Fibroblast of the aortic adventitia (primary cell): ENCODE measurements at places on chromosomes 4 and X.

GRCh38 chr4:139892973-139893736, 227.5 kb downstream of the MGST2 start:
- DNase-seq, result peak; percentile 31

GRCh38 chrX:43423876-43424275, 232.2 kb upstream of the MAOA start:
- no peak for DNase-seq

DNA sequence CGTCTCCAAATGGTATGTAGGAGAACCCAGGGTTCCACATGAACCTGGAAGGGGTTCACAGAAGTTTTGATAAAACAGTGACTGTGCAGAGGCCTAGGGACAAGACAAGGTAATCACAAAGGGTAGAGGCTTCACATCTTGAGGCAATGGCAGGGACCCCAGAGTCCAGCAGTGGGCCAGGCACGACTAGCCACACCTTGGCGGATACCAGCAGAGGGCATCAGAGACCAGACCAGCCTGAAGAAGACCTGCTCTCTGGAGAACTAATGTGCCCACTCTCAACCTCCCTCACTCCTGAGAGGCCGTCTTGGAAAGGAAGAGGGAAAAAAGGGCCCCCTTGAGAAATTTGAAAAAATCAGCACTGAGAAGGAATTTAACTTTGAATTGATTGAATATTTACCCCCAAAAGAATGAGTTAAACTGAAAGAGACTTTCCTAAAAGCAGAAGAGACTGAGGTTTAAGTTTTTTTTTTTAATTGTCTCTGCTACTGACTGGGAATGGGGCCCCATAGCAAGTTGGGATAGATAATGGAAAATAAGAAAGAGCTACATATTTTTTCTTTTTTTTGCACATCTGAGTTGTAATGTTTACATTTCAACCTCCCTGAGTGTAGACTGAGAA, 243.8 kb upstream of the JADE1 start:
- DNase-seq, result peak; percentile 25

DNA sequence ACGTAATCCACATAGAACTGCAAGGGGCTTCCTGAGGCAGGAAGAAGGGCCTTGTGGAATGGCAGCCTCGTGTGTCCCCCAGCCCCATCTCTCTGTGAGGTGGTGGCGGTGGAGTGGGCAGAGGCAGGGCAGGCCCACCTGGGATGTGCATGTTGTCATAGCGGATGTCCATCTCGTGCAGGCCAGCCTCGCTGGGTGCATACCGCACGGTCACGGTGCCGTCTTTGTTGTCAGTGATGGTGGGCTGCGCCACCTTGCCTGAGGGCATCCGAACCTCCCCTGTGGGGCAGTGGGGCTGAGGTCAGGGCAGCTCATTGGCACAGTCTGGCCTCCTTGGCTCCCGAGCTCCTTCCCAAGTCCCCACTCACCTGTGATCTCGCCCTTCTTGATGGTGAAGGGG, 20.4 kb downstream of the FLNA start:
- no peak for DNase-seq

DNA sequence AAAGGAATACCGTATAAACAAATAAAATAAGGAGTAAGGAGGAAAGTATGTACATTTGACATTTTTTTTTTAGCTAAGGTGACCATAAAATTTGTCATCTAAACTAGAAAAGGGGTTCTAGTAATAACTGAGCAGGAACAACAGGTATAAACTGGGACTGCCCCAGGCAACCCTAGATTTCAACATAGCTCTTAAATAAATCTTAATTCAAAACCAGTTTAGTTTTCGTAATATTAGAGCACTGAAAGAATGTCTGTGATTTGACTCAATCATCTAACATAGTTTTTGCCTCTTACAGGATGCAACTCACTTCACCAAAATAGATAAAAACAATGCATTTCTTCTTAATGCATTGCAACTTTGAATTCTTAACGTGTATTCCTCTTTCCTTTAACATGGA, 257.7 kb downstream of the ADAMTS3 start:
- DNase-seq, result no peak

DNA sequence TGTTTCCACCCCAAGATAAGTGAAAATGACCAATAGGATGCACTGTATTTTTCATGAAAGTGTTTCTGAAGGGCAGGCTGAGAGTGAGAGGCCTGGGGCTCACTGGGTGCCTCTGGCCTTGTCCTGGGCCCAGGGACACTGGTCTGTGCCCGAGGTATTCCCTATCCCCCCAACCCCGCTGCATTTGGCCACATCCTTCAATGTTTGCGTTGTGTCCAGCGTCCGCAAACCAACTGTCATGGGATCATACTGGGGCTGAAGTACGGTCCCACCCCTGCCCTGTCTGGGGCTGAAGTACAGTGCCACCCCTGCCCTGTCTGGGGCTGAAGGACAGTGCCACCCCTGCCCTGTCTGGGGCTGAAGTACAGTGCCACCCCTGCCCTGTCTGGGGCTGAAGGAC, 22.0 kb upstream of the MSANTD1 start:
- DNase-seq, result no peak
